ENCODE measurements at places on chromosomes 2 and 18.
A peak's percentile ranks its signal among the peaks of the same experiment; 100 is the strongest.

- no peak for DNase-seq
These were observed 629 bp downstream of the NRBP1 start for GRCh38 chr2:27428978-27429541.

DNA sequence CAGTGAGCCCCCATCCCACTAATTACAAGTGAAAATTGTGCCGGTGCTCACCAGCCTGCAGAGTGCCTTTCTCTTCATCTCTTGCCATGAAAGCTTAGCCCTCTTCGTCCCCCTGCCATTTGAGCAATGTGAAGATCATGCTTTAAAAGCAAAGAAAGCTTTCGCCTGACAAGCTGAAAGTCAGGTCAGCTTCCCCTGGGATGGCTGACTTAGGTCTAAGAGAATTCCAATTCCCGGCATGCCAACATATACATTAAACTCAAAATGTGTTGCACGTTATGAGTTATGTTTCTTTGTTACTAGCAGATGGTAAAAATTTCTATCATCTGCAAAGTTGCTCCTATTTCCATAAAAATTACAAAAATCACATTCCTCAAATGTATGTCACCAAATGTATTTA lies 129.8 kb downstream of the AFF3 start:
- DNase-seq = no peak

DNA sequence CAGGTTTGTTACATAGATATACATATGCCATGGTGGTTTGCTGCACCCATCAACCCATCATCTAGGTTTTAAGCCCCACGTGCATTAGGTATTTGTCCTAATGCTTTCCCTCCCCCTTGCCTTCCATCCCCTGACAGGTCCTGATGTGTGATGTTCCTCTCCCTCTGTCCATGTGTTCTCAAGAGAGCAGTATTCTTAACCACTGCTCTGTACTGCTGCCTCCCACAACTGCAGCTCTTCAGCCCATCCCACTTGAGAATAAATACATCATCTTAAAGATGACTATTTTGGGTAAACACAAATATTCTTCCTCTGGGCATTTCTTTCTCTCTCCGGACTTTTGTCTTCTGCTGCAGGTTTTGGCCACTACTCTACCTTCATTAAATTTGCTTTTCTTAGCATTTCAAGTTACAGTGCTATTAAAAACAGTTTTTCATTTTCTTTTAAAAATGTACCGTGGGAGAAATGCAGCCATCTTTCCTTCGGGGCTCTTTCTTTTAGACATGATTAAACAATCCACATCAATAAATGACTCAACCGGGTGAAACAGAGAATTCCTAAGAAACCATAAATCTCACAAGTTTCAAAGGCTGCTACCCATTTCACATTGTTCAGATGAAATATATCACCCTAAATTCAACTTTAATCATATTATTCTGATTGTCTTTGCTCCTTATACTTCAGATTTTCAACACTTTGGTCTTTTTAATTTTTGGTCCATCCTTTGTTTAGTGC lies 323.4 kb downstream of the GALNT13 start:
- no peak for DNase-seq

GRCh38 chr2:242065426-242065825 lies 195.9 kb downstream of the RTP5 start:
- DNase-seq = no peak

DNA sequence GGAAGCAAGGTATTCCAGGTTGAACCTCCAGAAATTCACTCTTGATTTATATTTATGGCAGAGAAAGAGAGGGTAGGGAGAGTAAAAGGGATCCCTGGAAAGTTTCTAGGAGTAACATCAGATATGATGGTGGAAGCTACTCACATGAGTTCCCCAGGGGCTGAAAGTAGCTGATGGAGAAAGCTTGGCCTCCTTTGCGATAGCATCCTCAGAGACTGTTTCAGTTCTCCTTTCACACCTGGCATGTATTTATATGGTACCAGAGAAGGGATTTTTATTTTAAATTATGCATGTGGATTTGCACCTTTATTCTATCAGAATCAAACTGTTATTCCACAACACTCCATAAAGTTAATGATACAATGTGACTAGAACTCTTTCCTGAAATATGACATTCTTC lies 126.3 kb upstream of the OSR1 start:
- no peak for DNase-seq

DNA sequence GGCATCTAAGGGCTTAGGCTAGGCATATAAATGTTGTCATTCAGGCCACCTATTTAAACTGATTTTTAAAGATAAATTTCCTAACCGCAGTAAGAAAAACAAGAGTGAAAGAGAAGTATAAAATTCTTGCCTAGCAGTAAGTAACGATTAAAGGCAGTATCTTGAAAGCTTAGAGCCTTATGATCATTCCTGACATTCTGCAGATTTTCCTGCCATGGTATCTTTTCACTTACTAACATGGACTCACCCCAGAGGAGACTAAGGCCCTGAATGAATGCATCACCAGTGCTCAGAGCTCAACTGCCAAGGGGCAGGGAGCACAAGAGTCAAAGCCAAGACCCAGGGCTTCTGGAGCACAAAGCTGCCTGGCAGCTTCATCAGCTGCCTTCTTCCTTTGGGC lies 133.1 kb downstream of the GCA start:
- DNase-seq = no peak

DNA sequence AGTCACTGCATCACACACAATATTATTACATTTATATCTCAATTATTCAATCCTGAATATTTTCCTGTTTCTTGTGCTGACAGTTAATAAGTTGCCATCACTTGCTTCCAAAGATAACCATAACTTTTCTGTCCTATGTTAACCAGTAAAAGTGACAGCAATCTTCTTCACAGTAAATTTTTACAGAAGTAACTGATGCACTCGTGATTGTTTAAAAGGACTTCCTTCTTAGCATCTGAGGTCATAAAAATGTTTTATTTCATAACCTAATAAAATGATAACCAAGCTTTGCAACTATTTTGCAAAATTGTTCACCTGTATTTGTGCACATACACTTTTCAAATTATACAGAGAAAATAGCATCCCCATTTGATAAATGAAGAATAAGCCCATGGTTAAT lies 20.6 kb upstream of the ANKRD62 start:
- DNase-seq = no peak

GRCh38 chr2:51028829-51029228 lies 3.1 kb downstream of the NRXN1 start:
- DNase-seq = no peak

GRCh38 chr2:65129286-65129825 lies 550 bp downstream of the RAB1A start:
- peak; percentile 71 for DNase-seq

- no peak for DNase-seq
These were observed 39.1 kb upstream of the GALNT3 start for GRCh38 chr2:165833156-165833555.

DNA sequence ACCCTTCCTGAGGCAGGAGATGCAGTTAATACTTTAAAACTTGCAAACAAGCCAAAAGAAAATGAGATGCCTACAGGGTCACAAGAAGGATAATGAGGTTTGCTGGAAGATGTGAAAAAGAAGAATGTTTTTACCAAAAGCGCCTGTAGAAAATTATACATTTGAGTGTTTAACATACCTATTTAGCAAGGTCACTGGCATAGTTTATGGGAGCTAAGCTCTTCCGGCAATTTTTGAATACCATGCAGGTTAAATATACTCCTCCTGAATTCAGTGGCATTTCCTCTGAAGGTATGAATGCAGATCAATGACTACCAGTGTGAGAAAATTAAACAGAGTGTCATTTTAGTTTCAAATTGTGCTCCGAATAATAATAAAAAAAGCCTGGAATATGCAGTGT lies 21.2 kb upstream of the MAP3K20 start:
- DNase-seq = no peak

DNA sequence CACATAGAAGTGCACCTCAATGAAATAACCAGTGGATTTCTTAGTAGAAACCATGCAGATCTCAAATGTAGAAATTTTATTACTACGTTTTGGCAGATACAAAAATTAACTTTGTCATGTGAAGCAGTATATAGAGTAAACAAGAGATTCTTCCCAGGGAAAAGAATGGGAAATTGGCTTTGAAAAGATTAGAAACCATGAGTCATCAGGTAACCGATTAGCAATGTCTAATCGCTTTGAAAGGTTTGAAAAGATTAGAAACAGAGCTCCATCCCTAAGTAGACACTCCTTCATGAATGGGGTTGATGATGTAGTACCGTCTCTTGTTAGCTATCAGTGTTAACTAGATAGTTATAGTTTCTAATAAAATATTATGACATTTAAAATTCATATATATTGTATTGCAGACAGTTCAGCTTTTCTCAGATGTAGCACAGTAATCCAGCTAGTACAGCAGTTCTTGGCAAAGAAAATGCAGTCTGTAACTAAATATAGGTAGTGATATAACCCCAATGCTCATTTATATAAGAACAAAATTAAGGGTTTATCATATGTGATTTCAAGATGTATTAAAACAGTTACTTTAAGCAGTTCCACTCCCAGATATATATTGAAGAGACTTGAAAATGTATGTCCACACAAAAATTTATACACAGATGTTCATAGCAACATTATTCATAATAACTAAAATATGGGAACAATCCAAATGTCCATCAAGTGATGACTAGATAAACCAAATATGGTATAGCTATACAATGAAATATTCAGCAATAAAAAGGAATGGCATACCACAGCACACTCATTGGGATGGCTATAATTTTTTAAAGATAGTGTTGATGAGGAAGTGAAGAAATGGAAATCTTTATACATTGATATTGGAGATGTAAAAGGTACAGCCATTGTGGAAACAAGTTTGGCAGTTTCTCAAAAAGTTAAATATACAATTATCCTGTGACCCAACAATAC lies 113.9 kb downstream of the PTPN4 start:
- DNase-seq = no peak

GRCh38 chr2:116859708-116860107 lies 954.8 kb upstream of the DDX18 start:
- DNase-seq = no peak

GRCh38 chr2:218893349-218894150 lies 12.9 kb downstream of the WNT10A start:
- no peak for DNase-seq

DNA sequence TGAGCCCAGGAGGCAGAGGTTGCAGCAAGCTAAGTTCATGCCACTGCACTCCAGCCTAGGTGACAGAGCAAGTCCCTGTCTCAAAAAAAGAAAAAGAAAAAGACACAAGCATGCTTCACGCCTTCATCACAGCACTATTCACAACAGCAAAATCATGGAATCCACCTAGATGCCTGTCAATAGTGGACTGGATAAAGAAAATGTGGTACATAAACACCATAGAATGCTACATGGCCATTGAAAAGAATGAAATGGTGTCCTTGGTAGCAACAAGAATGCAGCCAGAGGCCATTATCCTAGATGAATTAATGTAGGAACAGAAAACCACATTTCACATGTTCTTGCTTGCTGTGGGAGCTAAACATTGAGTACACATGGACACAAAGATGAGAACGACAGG lies 392.6 kb downstream of the EIPR1 start:
- DNase-seq = no peak

GRCh38 chr2:71711133-71711855 lies 257.9 kb downstream of the DYSF start:
- DNase-seq = no peak

DNA sequence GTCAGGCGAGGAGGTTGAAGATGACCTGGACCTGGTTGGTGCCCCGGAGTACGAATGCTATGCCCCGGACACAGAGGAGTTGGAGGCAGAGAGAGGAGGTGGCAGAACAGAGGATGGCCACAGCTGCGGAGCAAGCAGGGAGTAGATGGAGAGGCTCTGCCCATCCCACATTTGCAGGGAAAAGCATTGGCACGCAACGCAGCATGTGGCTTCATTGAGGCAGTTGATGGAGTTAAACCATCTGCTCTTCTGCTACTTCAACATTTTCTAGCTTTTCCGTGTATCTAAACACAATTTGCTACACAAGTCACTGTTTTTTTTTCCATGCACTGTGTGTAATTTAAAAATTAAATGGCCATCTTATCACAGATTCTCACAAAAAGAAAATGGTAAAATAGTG lies 11.8 kb downstream of the RBFA start:
- DNase-seq = no peak

DNA sequence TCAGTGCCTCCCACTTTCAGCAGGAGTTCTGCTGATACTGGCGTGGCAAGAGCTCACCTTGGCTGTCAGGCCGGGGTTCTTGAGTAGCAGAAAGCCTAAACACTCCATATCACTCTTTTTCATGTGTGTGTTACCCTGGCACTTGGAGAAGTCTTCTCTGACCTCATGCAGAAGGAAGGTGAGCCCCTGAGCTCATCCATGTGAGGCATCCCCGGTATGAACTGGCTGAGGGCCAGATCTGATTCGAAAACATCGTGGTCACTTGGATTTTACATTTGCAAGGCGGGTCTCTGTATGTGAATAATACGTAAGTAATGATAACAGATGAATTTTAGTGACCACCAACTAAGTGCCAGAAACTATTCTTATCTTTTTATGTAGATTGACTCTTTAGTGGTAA lies 93.6 kb downstream of the RAPGEF4 start:
- no peak for DNase-seq

- no peak for DNase-seq
These were observed 2.1 kb downstream of the ZNF532 start for GRCh38 chr18:58866773-58867150.

DNA sequence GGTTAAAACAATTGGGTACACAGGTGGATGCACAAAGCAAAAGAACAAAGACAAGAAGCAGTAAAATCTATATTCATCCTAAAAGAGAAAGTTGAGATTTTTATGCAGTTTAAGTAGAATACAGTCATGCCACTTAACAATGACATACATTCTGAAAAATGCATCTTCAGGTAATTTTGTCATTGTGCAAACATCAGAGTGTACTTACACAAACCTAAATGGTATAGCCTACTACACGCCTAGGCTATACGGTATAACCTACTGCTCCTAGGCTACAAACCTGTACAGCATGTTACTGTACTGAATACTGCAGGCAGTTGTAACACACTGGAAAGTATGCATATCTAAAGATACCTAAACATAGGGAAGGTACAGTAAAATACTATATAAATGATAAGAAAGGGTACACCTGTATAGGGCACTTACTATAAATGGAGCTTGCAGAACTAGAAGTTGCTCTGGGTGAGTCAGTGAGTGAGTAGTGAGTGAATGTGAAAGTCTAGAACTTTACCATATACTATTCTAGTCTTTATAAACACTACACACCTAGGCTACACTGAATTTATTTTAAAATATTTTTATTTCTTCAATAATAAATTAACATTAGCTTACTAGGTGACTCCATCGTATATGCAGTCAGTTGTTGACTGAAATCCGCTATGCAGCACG lies 132.9 kb downstream of the BARD1 start:
- DNase-seq = no peak

- DNase-seq = no peak
These were observed 156.5 kb downstream of the PTGR3 start for GRCh38 chr18:75052475-75052874.

Measured in naive thymus-derived CD4-positive, alpha-beta T cell (primary cell).